HS-5 (cell line): ENCODE measurements at places on chromosomes 5 and 9.

GRCh38 chr9:97505845-97506244, 4.4 kb downstream of the TMOD1 start:
- no peak for DNase-seq

GRCh38 chr5:57332361-57332760, 150.2 kb downstream of the ACTBL2 start:
- no peak for DNase-seq

- DNase-seq: peak; percentile 56
Measured at GRCh38 chr5:102481054-102481715, 17.6 kb downstream of the SLCO6A1 start.

GRCh38 chr5:59548807-59549357, 344.6 kb downstream of the PDE4D start:
- DNase-seq: no peak

DNA sequence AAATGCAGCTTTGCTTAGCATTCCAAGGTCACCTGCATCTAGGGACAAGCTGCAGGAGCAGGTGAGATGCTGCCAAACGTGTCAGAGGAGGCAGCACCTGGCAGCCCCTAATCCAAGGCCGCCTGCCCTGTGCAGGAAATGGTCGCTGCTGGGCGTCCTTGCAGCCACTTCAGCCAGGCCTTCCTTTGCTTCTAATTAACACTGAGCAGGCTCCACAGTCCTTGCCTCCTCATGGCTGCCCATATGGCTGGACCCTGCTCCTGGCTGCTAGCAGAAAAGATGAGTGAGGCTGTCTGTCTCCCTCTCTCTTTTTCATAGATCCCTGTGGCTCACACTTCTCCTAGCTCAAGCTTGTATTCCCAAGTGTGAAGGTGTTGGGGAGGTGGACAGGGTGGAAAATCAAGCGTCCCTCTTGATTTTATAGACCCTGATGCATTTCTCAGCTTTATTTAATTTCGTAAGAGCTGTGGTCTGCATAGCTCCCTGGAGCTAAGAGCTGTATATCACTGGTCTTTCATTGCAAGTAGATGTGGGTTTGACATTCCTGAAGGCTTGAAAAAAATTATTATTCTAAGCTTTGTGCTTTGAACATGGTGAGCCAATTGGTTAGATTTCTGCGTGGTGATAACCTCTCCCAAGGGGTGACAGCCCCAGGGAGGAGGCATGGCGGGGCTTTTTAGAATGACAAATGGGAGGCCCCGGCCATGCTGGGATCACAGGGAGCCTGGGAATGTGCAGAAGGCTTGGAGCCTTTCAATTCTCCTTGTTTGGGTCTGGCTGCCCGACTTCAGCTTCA, 193.8 kb downstream of the SLIT3 start:
- DNase-seq: no peak

GRCh38 chr5:67243349-67243748, 46.8 kb upstream of the CD180 start:
- DNase-seq: no peak

- no peak for DNase-seq
Measured at GRCh38 chr5:164650427-164650826, 1145.0 kb downstream of the MAT2B start.

DNA sequence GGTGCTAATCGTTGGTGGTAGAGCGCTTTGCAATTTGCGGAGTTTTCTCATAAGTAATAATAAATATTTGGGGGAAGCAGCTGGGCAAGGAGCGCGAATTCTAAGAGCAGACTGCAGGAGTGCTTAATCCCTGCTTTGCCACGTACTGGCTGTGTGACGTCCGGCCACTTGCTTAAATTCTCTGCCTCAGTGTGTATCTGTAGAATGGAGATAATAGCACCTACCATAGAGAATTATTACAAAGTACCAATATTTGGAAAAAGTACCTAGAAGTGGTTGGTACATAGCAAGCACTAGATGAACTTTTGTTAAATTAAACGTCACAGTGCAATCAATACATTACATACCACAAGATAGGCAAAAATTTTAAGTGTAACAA, 598 bp upstream of the TMED7 start:
- peak; percentile 64 for DNase-seq

DNA sequence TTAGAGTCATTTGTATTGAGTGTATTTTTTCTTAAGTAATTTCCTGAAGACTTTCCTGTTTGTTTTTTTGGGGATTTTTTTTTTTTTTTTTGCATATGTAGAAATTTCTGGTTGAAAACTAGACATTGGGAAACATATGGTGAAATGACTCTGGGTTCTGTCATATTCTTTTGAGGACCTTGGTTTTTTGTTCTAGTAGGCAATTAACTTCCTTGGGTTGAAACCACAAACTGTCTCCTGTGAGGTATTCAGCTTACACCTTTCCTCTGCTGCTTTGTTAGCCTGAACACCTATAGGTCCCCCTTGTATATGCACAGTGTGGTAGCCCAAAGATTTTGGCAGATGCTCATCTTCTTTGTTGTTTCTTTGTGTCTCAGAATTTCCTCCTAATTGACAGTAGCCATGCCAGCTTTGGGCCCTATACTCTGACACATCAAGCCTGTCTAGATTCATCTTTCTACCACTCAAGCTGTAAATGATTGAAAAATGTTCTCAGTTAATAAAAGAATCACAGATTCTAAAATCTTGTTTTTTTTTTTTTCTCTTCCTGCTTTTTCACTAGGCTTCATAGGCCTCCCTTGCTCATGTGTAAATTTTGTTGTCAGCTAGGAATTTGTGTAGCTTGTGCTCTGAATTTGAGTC, 140.6 kb downstream of the COMMD10 start:
- no peak for DNase-seq

DNA sequence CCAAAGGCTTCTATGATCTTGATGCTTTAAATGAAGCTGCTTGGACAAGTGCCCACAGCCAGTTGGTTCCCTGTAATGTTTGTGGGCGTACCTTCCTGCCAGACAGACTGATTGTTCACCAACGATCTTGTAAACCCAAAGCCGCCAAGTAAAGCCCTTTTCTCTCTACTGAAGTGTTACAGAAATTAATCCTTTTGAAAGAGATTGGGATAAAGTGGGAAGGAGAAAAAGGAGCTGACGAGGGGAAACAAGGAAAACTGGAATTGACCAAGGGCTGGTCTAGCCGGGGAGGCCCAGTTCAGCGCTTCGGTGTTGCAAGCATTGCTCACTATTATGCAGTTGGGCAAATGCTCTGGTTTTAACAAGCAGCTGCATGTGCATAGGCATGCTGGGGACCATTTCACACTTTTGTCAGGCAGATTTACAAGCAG, 53.2 kb downstream of the ZNF474 start:
- DNase-seq: no peak

GRCh38 chr9:124749781-124750180, 21.3 kb downstream of the NR6A1 start:
- DNase-seq: no peak

DNA sequence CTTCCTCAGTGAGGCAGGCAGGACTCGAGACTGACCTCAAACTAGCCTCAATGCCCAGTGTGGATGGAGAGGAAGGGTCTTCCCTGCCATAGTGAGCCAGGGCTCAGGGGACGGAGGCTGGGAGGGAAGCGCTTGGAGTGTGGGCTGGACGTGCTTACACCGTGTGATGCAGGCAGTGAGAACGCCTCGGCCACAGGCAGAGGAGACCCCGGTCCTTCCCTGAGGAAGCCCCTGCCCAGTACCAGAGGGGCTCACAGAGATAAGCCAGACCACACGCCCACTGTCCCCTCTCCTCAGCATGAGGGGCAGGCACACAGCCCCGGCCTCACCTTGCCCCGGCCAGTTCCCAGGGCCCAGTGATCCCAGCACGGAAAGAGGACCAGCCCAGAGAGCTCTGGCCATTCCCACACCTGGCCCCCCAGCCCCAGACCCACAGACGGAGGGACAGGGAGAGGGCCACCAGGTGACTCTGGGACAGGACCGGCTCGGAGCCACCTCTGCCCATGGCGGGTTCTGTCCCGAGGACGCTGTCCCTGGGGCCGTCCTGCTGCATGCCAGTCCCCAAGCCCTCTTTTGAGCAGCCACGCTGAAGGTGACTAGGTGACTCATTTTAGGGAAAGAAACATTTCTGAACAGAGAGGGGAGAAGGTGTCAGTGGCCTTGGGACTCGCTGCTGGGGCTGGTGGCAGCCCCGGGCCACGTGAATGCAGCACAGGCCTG, 6.0 kb upstream of the NSMF start:
- DNase-seq: no peak

DNA sequence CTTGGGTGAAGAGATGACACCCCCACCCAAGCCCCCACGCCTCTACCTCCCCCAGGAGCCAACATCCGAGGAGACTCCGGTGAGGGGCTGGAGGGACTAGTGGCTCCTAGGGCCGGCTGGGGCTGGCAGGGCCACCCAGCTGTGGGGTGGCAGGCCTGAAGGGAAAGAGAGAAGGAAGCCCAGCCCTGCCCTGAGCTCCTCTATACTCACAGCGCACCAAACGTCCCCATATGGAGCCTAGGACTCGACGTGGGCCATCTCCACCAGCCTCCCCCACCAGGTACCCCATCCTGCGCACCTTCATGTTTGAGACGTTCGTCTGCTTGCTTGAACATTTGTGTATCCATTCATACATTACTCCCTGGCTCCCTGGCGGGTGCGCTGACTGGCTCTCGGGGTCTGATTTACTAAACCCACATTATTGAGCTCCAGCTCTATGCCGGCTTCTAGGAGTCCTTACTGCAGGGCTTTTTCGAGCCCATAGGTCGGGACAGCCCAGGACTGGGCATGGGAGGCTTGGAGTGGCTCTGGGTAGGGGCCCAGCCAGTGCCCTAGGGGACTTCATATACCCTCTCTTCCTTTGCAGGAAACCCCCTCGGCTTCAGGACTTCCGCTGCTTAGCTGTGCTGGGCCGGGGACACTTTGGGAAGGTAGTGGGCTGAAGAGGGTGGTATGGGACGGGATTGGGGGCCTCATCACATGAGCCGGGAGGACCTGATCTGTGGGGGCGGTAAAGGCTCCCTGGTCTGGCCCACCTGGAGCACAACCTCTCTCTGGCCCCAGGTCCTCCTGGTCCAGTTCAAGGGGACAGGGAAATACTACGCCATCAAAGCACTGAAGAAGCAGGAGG, 9.1 kb downstream of the ZDHHC12 start:
- no peak for DNase-seq

DNA sequence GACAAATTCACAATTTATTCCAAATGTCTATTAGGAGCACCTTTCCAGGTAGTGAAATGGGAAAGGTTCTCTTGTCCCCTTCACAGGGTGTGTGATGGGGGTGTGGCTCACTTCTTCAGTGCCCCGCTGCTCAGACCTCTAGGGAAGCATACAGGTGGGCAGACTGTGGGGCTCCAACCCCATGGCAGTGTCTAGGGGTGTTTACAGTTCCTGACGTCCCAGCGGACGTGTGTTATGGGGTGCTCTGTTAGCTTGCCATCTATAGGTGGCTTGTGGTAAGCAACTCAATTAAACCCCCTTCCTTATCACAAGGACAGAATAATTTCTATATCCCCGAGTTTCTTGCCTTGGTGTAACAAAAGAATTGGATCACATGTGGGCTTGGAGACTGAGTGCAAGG, 67.4 kb upstream of the SPINK5 start:
- no peak for DNase-seq

- no peak for DNase-seq
Measured at GRCh38 chr5:139668924-139669661, 20.9 kb downstream of the CXXC5 start.

- no peak for DNase-seq
Measured at GRCh38 chr5:157596487-157596886, 20.9 kb upstream of the ADAM19 start.

DNA sequence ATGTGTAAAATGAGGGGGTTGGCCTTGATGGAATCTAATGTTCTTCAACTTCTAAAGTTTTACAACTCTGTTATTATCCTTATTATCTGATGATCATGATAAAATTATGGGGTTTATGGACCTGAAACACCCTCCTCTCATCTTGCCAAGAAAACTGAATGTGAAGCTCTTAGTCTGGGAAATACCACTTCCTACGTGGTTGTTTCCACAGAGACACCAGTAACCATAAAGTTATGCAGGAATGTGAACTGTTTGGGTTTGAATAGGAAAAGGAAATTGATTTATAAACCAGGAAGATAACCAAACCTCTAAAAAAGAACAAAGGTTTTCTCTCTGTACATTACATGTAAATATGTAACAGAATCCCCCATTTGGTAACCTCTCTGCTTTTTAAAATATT, 28.3 kb upstream of the RAI14 start:
- DNase-seq: peak; percentile 72

- DNase-seq: peak; percentile 98
Measured at GRCh38 chr5:137470111-137470920, 28.8 kb downstream of the SPOCK1 start.

GRCh38 chr5:95191330-95191729, 93.6 kb downstream of the MCTP1 start:
- DNase-seq: no peak

GRCh38 chr9:9747787-9748186, 865.0 kb downstream of the PTPRD start:
- DNase-seq: peak; percentile 22

DNA sequence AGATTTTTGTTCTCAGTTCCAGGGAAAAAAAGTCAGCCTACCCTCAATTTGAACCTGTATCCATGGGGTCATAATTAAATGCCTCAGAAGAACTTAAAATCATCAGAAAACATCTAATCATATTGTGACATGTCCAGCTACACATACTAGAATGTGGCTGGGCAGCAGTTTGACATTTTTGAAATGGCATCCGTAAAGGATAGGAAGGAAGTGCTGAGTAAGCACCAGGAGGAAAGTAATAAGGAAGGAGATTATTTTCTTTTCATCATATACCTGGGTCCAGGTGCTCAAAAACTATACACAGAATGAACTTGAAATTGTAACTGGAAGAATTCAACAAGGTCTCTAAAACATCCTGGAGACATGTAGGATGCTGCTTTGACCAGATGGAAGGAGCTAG, 116.9 kb upstream of the RAI14 start:
- no peak for DNase-seq

GRCh38 chr5:11075035-11075805, 314.2 kb upstream of the DAP start:
- no peak for DNase-seq

GRCh38 chr9:78369639-78370219, 72.8 kb downstream of the PSAT1 start:
- DNase-seq: peak; percentile 11

- no peak for DNase-seq
Measured at GRCh38 chr9:34187891-34188240, 9.0 kb downstream of the UBAP1 start.

- no peak for DNase-seq
Measured at GRCh38 chr9:37619806-37620205, 27.4 kb upstream of the TOMM5 start.
